ENCODE measurements at places on chromosomes 12 and 14.
A peak's percentile ranks its signal among the peaks of the same experiment; 100 is the strongest.

DNA sequence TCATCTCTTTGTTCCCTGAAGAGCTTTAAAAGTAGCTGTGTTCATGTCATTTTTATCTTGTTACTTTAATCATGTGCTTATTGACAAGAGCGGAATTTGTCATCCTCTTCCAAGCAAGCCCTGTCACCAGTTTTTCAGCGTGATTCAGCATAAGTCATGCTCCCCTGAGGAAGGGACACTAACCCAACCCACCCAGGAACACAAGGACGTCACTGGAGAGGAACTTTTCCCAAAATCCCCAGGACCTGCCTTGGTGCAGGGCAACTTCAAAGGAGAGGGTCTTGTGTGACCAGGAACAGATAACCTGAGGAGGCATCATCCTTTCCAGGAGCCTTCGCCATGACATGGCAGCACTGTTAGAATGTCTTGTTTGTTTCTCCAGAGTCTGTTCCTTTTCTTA, 107.1 kb upstream of the DIO3 start:
- no peak for DNase-seq

DNA sequence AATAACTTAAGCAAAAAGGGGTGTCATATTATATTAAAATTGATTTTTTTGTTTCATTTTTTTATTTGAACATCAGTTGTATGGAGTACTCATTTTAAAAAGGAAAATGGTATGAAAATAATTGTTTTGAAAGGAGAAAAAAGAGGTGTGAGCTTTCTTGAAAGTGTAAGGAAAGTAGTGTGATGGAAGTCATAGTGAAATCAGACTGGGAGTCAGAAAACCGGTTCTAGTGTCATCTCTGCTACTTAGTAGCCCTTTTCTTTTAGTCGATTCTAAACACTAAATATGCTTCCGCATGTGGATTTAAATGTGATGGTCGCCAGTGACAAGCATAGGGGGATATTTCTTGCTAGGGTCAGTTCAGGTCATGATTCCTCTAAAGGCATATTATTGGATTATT, 1.8 kb upstream of the DYRK2 start:
- no peak for DNase-seq

- DNase-seq: no peak
These were observed 70.4 kb downstream of the TMEM116 start for GRCh38 chr12:111942557-111942956.

- no peak for DNase-seq
These were observed 2.4 kb downstream of the NCOR2 start for GRCh38 chr12:124564971-124565491.

- peak; percentile 32 for DNase-seq
These were observed 76.0 kb downstream of the VCPKMT start for GRCh38 chr14:50040401-50040775.

- DNase-seq: no peak
These were observed 581.5 kb upstream of the TMEM132C start for GRCh38 chr12:127685491-127685890.

- DNase-seq: no peak
These were observed 14.5 kb downstream of the KRT8 start for GRCh38 chr12:52890417-52890816.

DNA sequence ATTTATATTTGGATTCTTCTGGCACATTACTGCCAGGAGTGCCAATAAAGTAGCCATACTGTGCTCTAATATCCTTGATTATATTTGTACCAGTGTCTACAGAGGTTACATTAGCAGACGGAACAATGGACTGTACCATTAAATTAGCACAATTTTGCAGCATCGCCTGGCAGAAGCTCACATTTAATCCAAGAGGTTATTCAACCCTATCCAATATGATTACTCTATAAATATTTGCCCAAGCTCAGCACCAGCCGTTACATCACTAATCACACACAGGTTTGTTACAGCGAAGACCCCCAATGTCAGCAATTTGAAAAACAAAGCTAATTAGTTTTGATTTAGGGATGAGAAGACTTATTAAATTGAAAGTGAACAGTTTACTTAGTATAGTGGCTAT, 16.9 kb upstream of the MGST1 start:
- no peak for DNase-seq

DNA sequence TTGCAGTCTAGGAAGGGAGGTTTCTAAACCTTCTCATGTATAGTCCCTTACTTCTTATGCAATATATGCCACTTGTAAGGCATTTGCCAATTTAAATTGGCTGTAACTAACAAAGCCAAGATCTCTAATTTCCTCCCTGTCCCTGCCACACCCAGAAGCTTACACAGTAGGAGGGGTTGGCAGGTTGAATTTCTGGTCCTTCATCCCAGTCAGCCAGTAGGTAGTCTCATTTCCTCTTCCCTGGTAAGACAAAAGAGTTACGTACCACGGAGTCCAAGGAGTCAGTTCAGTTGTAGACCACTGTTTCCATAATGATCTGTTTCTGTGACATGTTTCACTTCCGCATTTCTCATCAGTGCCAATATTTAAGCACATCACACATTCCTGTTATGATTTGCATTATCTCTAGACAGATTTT, 47.0 kb upstream of the PLBD1 start:
- DNase-seq: no peak

DNA sequence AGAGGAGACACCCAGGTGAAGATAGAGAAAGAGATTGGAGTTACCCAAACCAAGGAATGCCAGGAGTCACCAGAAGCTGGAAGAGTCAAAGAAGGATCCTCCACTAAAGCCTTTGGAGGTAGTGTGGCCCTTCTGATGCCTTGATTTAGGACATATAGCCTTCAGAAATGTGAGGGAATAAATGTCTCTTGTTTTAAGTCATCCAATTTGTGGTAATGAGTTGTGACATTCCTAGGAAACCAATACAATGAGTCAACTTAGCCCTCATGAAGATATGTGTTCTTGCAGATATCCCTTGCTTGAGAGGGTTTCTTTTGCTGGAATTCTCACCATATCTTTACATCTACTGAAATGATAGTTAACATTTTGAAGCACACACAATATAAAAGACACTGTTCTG, 58.8 kb downstream of the CCER1 start:
- DNase-seq: no peak

DNA sequence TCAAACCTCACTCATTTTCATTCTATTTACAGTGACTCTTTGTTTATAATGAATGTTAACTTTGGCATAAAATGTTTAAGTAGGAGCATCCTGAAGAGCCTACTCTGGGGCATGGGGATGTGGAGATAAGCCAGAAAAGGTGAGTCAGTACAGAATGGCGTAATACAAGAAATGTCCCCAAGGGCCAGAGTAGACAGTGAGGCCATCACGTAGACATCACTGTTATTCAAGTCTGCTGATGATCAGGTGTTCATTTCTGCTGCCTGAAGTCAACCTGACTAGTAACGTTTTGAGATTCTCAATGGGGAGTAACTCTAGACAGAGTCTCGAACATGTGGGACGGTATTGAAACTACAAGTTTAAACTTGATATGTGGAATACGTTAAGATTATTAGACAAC, 47.6 kb upstream of the PKP2 start:
- no peak for DNase-seq

DNA sequence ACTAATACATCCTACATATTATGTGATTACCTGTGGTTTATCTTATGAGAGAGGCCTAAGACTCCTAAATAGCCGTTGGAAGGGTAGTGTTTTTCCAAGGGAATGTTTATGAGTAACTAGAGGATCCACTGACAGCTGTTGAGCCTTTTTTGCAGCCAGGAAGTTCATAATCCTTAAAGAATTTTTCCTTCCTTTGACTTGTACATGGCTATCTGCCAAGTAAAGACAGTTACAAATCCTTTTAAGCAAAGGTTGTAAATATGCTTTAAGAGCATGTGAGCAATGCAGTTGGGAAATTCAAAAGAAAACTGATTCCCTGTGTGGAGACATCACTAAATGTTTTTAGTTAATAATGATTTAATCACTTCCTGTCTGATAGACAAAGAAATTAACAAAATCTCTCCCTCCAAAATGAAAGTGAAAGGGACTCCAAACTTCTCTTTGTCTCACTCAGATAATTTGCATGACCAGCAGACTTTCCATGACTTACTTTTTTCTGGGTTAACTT, 333.8 kb downstream of the PDZRN4 start:
- no peak for DNase-seq

DNA sequence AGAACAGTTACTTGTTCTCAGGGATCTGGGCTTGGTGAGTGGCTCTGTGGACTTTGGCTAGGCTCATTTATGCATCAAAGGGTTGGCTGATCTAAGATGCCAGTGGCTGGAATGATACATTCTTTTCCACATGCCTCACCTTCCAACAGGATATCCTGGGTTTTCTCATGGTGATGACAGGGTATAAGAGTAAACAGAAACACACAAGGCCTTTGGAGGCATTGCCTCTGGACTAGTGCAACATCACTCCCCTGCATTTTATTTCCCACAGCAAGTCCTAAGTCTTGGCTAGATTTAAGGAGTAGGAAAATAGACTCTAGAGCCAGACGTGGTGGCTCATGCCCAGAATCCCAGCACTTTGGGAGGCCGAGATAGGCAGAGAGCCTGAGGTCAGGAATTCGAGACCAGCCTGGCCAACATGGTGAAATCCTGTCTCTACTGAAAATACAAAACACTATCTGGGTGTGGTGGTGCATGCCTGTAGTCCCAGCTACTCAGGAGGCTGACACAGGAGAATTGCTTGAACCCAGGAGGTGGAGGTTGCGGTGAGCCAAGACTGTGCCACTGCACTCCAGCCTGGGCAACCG, 47.9 kb downstream of the RPH3A start:
- no peak for DNase-seq

DNA sequence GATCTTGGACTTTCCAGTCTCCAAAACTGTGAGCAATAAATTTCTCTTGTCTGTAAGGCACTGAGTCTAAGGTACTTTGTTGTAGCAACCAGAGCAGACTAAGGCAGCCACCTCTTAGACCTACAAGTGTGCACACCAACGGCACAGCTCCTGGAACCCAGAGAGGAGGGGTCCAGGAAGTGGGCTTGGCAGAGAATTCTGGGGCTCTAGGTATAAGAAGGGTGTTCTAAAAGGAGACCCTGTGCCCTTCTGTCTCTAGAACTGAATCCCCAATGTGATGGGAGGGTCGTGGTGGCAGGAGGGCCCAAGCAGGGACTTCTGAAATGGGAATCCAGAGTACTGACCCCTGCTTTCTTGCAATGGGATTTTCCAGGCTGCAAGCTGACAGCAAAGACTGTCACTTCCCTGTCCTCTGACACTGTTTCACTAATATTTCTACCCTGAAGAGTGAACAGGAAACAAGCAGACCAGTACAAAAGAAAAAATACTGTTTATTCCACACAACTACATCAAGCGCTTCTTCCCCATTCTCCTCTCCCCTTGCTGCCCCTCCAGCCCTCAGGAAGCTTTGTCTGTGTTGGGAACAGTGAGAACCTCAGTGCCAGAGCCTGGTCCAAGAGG, 13.6 kb upstream of the TFCP2 start:
- no peak for DNase-seq

GRCh38 chr12:88207921-88208620, 66.0 kb downstream of the TMTC3 start:
- DNase-seq: no peak

DNA sequence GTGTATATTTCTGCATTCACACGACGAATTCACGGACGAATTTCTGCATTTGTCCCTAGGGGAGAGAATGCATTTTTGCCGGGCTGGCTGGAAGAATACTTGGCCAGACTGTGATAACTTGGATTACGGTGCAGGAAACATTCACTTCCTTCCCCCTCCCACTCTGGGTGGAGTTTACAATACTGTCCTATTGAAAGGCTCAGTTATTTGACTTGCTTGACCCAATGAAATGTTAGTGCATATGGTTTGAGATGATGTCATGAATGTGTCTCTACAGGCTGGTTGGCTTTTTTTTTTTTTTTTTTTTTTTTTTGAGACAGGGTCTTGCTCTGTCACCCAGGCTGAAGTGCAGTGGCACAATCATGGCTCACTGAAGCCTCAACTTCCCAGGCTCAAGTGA, 90.7 kb upstream of the NOS1 start:
- no peak for DNase-seq

GRCh38 chr14:34398024-34398423, 64.0 kb downstream of the SPTSSA start:
- no peak for DNase-seq

GRCh38 chr14:104758981-104759969, 6.3 kb downstream of the SIVA1 start:
- DNase-seq: no peak

DNA sequence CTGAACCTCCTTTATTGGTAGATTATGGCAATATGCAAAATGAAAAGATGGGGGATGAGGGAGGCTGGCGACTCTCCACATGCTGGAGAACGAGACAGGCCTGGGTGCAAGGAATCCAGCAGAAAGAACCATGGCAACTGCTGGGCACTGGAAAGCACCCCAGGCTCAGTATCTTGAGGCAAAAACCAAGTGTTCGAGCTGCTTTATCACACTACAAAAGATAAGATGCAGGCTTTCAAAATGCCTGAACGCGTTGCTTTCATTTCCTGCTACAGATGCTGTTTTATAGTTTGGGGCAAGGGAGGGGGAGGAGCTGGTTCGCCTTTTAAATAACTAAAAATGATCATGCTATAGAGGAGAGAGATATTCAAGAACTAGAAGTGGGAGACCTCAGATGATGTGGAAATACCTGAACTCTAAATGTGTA, 38.9 kb downstream of the NIN start:
- DNase-seq: no peak

DNA sequence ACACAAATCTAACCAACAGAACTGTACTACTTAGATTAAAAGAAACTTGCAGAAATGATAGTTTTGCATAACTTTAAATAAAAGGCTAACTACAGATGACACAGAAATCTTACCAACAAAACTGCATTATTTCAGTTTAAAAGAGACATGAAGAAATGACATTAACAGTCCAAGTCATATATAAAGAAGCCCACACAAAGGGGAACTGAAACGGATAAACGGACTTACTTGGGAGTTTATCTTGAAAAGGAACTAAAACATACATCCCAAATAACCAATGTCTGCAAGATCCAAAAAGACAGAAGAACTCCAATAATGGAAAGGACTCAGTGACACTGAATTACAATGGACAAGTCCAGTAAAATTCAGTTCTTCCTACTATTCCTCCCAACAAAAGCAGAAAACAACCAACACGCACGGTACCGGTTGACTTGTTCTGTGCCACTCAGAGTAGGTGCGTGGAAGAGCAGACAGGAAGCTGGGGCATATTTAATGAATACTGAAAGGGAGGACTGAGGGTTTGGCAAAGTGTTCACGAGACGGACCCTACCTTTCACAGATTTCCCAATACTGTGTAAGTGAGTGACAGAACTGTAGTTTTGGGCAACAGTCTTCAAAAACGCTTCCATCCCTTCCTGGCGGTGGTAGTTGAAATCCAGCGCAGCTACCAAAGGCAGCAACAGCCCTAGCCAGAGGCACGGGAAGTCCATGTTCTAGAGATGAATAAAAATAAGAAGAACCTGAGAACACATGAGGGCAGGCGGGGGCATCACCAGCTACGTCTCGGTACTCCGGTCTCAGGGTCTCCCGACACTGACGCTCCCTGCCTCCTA, 627 bp downstream of the CPM start:
- peak; percentile 10 for DNase-seq

DNA sequence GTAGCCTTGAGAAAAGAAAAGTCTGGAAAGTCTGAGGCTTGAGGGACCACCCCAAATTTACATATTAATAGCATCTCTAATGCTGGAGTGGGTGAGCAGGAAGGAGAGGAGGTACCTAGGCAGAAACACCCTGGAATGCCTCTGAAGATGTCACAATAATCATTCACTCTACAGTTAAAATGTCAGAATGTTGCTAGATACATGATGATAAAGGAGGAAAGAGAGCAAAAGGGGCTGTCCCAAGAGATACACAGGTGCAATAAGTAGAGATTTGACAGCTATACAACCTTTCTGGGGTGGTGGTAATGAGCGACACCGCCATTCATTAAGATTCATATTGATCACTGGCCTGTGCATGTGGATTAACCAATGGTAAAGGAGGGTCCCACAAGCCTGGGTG, 540.5 kb upstream of the FBXO33 start:
- DNase-seq: no peak

- DNase-seq: no peak
These were observed 86.2 kb upstream of the CSRP2 start for GRCh38 chr12:76964784-76965571.
